Inflammatory macrophage (primary cell): ENCODE measurements at places on chromosomes 16 and 17.
A peak's percentile ranks its signal among the peaks of the same experiment; 100 is the strongest.

GRCh38 chr17:17304521-17304985 is 1.4 kb downstream of the NT5M start:
- no peak for DNase-seq

- peak; percentile 90 for DNase-seq
Observed at GRCh38 chr16:2003827-2004641, 5.6 kb downstream of the ZNF598 start.

DNA sequence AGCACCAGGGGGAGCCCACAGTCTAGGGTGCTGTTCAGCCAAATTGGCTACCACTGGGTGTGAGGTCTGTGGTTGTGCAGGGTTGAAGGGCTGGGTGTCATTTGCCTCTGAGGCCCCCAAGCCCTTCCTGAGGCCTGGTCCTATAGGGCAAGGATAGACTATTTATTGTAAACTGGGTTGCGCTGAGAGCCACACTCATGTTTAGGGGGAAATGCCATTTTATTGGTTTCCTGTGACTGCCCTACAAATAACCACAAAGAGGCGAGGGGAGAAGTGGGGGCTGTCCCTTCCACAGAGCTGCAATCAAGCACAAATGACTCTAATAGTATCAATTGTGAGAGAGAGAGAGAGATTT is 3.6 kb upstream of the ZCCHC14 start:
- no peak for DNase-seq

DNA sequence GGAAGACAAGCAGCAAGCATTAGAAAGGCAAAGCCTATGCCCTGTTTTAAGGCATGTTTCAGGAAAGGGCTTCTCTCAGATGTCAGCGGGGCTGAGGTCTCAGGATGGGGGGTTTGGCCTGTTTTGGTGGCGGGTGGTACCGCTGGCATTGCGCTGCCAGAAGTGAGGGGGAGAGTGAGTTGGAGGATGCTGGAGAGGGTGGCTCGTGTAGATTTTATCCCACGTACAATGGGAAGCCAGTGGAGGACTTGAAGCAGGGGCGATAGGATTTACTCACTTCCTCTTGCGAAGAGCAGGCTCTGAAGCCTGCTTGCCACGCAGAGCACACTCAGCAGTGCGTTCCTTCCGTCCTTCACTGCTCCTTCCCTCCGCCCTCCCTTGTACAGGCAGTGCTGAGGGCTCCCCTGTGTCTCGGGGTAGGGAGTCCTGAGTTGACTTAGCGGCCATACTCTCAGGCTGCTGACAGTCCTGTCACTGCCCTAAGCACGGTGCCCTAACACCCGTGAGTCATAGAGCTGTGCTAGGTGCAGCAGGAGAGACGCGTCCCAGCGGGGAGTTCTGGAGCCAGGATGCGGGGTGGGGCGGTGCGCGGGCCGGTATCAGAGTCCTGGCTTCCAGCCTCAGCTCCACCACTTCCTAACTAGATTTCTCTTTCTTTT is 113.1 kb downstream of the SNX29 start:
- peak; percentile 55 for DNase-seq

DNA sequence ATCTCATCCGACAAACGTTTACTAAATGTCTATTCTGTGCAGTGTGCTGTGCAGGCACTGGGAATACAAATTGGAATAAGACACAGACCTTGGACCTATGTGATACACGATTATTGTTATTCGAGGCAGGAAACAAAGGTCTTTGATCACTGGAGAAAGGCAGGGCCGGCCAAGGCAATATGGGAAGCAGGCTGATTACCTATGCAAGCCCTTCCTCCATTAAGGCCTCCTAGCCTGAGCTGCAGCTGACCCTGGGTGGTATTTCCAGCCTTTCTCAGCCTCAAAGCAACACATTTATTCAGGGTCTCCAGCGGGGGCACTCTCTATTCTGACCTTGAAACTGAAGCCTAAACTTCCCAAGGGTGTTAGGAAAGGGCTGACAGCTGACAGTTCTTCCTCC is 13.4 kb downstream of the ST6GALNAC1 start:
- DNase-seq = no peak

- DNase-seq = no peak
Observed at GRCh38 chr17:80526116-80526910, 18.3 kb upstream of the RPTOR start.

GRCh38 chr17:65482201-65482600 is 79.2 kb downstream of the AXIN2 start:
- no peak for DNase-seq

GRCh38 chr16:56029026-56029425 is 153.9 kb upstream of the CES5A start:
- no peak for DNase-seq
